HFFc6 (cell line): ENCODE measurements at places on chromosomes 1 and 21. TPM values are rescaled to one million over a fixed set of nuclear protein-coding genes. Genes with fewer than 3 reads are reported as not detected.

Gene MSH4
- total RNA-seq, result 0.05 TPM in 1 of 3 replicates, not detected in the others

Gene SLAMF7
- not detected in 3 replicates for total RNA-seq

Gene CORT
- total RNA-seq, result 0.27 TPM in 1 of 3 replicates, not detected in the others

Gene HNRNPU
- 266 to 322 TPM (median 298 TPM) in 3 replicates for total RNA-seq

Gene RXFP4
- total RNA-seq, result not detected in 3 replicates

Gene PLA2G4A
- 0.24 to 1.4 TPM (median 0.90 TPM) in 3 replicates for total RNA-seq

DNA sequence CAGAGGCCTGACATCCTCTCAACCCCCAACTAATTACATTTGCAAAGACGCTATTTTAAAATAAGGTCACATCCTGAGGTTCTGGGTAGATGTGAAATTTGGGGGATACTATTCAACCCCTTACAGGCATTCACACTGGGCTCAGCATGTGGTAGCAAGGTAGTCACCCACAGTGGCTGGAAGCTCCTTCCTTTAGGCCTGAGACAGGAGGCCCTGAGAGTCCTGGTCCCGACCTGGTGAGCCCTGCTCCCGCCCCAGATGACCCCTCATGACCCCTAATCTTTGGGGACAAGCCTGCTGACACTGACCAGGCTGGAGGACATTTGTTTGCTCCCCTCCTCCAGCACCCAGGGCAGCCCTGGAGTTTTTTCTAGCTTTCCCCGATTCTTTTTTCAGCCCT is 225.9 kb downstream of the DYRK1A start:
- H3K36me3 ChIP-seq, result no peaks in the 10 kb centered on the region
- DNase-seq, result no peak
- H3K4me3 ChIP-seq, result no peak overlapping the region
- no peaks in the 10 kb centered on the region for H3K4me1 ChIP-seq
- H3K27ac ChIP-seq, result no peak overlapping the region
- H3K27me3 ChIP-seq, result peaks cover 36% of the 10 kb centered on the region

GRCh38 chr1:63612564-63612963 is 19.4 kb downstream of the PGM1 start:
- no peak overlapping the region for H3K27ac ChIP-seq
- no peaks in the 10 kb centered on the region for H3K27me3 ChIP-seq
- no peaks in the 10 kb centered on the region for H3K36me3 ChIP-seq
- H3K4me1 ChIP-seq, result peaks cover 22% of the 10 kb centered on the region
- H3K4me3 ChIP-seq, result no peak overlapping the region

DNA sequence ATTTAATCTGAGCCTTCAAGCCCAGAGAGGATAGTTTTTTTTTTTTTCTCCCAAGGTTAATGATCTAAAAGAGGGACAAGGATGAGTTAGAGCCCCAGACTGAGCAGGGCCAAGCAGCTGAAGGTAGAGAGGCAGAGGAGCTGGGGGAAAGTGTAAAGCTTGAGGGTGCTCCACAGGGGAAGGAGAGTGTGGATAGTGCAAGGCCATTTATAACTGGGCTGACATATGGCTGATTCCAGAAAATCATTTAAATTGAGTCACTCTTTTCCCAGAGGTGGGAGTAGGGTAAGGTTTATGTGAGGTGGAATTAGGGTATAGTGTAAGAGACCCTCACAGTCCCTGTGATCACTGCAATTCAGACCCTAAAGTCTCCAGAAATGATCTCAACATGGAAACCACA is 55.8 kb downstream of the BEND5 start:
- no peak overlapping the region for H3K4me3 ChIP-seq
- H3K36me3 ChIP-seq, result peaks cover 12% of the 10 kb centered on the region; the same call in 1 of the 2 replicates
- H3K27me3 ChIP-seq, result no peaks in the 10 kb centered on the region; the same call in 1 of the 2 replicates
- H3K27ac ChIP-seq, result no peak overlapping the region
- no peak for DNase-seq
- no peaks in the 10 kb centered on the region for H3K4me1 ChIP-seq

DNA sequence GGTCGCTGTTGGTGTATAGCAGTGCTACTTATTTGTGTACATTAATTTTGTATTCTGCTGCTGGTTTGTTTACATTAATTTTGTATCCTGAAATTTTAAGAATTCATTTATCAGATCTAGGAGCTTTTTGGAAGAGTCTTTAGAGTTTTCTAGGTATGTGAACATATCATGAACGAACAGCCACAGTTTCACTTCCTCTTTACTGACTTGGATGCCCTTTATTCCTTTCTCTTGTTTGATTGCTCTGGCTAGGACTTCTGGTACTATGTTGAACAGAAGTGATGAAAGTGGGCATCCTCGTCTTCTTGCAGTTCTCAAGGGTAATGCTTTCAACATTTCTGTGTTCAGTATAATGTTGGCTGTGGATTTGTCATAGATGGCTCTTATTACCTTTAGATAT is 1757.9 kb downstream of the BRINP3 start:
- H3K27ac ChIP-seq, result no peak overlapping the region
- no peaks in the 10 kb centered on the region for H3K27me3 ChIP-seq
- H3K36me3 ChIP-seq, result no peaks in the 10 kb centered on the region
- H3K4me3 ChIP-seq, result no peak overlapping the region
- no peak for DNase-seq

DNA sequence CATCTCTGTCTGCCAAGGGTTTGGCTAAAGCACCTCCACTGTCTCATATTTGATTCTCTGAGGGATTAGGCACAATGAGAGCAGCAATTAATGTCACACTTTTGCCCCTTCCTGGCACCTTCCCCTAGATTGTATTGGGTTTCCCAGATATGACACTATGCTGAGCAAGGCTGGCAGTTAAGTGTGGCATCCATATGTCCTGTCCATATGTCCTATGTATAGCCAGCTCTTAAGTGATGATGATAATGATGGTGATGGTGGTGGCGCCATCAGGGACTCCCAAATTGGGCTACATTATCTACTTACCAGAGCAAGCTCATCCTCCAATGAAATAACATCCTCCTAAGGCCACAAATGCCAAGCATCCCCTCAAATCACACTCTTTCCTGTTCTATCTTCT is 13.5 kb upstream of the LORICRIN start:
- peaks cover 3% of the 10 kb centered on the region; the same call in 1 of the 2 replicates for H3K27me3 ChIP-seq
- H3K27ac ChIP-seq, result no peak overlapping the region
- H3K36me3 ChIP-seq, result no peaks in the 10 kb centered on the region
- H3K4me1 ChIP-seq, result no peaks in the 10 kb centered on the region
- H3K4me3 ChIP-seq, result no peak overlapping the region

DNA sequence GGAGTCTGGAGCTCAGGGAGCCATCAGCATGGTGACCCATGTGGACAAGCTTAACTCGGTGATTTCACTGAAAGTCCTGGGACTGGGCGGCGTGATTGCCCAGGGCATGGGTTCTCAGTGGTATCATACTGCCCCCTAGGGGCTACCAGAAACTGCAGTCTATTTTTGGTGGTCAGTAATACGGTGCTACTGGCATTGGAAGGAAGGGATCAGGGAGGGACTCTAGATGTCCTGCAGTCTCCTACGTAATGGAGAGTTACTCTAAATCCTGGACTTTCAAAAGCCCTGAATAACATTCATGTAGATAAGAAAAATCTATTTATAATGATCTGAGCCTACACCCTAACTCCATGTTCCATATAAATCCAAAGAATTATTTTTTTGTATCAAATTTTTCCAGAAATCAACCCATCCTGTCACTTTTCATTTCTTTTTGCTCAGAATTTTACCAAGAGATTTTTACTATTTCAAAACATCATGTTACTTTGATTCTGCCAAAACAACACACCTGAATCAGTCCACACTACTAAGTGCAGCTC is 37.3 kb downstream of the PABPC4 start:
- peak; percentile 62 for DNase-seq
- H3K4me1 ChIP-seq, result peaks cover 19% of the 10 kb centered on the region
- no peaks in the 10 kb centered on the region for H3K27me3 ChIP-seq
- H3K36me3 ChIP-seq, result peaks cover 9% of the 10 kb centered on the region; the same call in 1 of the 2 replicates

DNA sequence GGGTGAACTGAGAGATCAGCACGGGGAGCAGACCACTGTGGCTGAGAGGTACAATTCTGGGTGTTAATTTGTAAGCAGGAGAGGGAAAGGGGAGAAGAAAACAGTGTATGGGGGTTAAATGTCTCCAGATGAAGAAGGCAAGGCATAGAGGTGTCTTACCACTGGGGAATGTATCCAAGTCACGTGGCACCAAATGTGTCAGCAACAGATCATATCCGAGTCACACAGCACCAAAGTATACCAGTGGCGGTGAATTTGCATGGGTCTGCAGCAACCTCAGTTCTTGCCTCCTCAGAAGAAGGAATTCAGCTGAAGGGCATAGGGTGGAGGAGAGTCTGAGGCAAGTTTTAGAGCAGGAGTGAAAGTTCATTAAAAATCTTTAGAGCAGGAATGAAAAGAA is 21.2 kb upstream of the SYCP1 start:
- peak overlapping the region; percentile 22; the same call in 1 of the 2 replicates for H3K4me3 ChIP-seq
- H3K27ac ChIP-seq, result no peak overlapping the region
- DNase-seq, result peak; percentile 8
- H3K27me3 ChIP-seq, result peaks cover 7% of the 10 kb centered on the region

DNA sequence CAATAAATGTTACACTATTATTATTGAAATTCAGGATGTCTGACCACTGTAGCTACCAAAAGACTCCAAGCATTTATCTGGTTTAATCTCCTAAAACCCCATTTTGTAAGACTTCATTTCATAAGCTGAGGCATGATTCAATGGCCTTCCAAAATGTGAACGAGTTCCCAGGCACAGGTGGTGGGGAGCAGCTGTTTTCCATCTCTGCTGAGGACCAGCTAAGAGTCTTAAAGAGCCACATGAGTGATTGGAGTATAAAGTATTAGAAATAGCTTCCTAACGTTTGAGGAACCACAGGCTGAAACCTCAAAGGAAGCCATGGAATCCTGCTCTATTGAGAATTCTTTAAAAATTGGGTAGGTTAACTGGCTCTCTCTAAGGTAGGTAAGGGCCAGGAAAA is 44.9 kb downstream of the SEC16B start:
- no peak overlapping the region for H3K4me3 ChIP-seq
- no peak overlapping the region for H3K27ac ChIP-seq
- no peak for DNase-seq
- H3K27me3 ChIP-seq, result no peaks in the 10 kb centered on the region; the same call in 1 of the 2 replicates
- peaks cover 46% of the 10 kb centered on the region for H3K4me1 ChIP-seq
- H3K36me3 ChIP-seq, result no peaks in the 10 kb centered on the region; the same call in 1 of the 2 replicates

- H3K27me3 ChIP-seq, result no peaks in the 10 kb centered on the region; the same call in 1 of the 2 replicates
- no peak for DNase-seq
- peak overlapping the region; percentile 29; the same call in 1 of the 2 replicates for H3K27ac ChIP-seq
- no peaks in the 10 kb centered on the region for H3K36me3 ChIP-seq
- H3K4me3 ChIP-seq, result no peak overlapping the region
Measured at GRCh38 chr1:234968451-234968850, 160.2 kb downstream of the TOMM20 start.

GRCh38 chr1:95716097-95716496 is 482.1 kb downstream of the RWDD3 start:
- no peaks in the 10 kb centered on the region; the same call in 1 of the 2 replicates for H3K27me3 ChIP-seq
- H3K36me3 ChIP-seq, result peaks cover 4% of the 10 kb centered on the region
- no peak overlapping the region for H3K4me3 ChIP-seq

GRCh38 chr1:183827801-183828200 is 22.9 kb downstream of the RGL1 start:
- H3K36me3 ChIP-seq, result peaks cover 17% of the 10 kb centered on the region
- no peak overlapping the region for H3K4me3 ChIP-seq
- peaks cover 30% of the 10 kb centered on the region for H3K4me1 ChIP-seq
- no peak overlapping the region for H3K27ac ChIP-seq
- H3K27me3 ChIP-seq, result peaks cover 3% of the 10 kb centered on the region

GRCh38 chr1:100036718-100037655 is 67.2 kb downstream of the SLC35A3 start:
- H3K4me1 ChIP-seq, result peaks cover 38% of the 10 kb centered on the region
- no peaks in the 10 kb centered on the region; the same call in 1 of the 2 replicates for H3K27me3 ChIP-seq
- peaks cover 19% of the 10 kb centered on the region for H3K36me3 ChIP-seq
- peak overlapping the region; percentile 100 for H3K27ac ChIP-seq
- peak overlapping the region; percentile 100 for H3K4me3 ChIP-seq
- peak; percentile 30 for DNase-seq

DNA sequence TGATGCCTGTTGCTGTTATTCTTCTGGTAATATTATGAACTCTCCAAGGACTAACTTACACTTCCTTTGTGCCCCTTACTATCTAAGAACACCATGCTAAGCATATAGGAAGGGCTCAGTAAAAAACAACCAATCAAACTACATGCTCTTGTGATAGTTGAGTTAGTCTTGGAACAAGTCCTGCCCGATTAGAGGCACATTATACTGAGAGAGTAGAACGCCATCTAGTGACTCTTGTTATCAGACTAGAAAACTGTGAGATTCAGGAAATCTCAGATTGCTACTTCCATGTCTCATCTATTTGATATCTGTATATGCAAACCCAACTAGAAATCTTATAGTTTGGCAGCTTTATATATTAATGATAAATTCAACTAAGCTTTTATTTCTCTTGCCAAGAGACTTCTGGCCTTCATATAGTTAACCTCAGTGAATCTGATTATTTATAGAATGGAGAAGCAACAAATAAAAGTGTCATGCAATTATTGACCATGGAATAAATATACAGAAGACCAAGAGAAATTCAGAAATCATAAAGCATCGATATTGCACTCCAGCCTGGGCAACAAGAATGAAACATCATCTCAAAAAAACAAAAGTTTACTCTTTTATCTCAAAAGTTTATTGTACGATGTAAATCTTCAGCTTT is 7.8 kb upstream of the SRRM1 start:
- DNase-seq, result peak; percentile 78
- no peaks in the 10 kb centered on the region for H3K36me3 ChIP-seq
- no peak overlapping the region for H3K4me3 ChIP-seq
- H3K4me1 ChIP-seq, result peaks cover 11% of the 10 kb centered on the region
- H3K27ac ChIP-seq, result no peak overlapping the region

DNA sequence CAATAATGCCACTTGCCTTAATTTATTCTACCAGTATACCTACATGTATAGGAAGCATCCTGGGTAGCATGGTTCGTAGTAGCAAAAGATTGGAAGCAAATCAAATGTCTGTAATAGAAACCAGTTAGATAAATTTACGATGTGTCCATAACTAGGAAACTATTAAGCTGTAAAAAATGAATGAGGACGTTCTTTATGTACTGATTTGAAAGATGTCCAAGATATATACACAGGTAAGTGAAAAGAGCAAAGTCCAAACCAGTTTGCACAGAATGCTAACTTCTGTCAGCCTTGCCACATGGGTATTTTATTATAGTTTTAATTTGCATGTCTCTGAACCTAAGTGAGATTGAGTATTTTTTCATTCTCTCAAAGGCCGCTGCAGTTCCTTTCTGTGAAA is 251.8 kb upstream of the IRF2BP2 start:
- peaks cover 5% of the 10 kb centered on the region for H3K36me3 ChIP-seq
- no peak for DNase-seq
- no peak overlapping the region for H3K27ac ChIP-seq
- no peaks in the 10 kb centered on the region; the same call in 1 of the 2 replicates for H3K27me3 ChIP-seq

DNA sequence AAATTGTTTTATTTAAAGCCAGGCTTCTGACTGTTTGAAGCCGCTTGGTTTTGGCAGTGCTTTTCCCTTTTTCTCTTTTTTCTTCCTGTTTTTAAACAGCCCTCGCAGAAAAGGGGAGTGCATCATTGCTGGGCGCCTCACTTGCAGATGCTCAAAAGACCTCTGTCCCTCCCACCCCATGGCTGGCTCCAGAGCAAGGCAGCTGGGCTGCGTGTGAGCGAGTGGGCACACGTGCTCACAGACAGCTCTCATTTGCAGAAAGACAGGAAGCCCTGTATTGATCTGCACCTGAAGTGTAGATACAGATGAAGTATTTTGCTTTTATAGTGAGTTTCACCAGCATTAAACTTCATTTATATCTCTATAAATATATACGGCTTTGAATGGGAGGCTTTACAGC is 8.8 kb downstream of the TNR start:
- peaks cover 2% of the 10 kb centered on the region for H3K27me3 ChIP-seq
- H3K4me1 ChIP-seq, result no peaks in the 10 kb centered on the region
- H3K27ac ChIP-seq, result no peak overlapping the region
- no peak overlapping the region for H3K4me3 ChIP-seq
- peaks cover 5% of the 10 kb centered on the region; the same call in 1 of the 2 replicates for H3K36me3 ChIP-seq
